Chondrocyte (in vitro differentiated cells): ENCODE measurements at places on chromosomes 13 and 19.
A peak's percentile ranks its signal among the peaks of the same experiment; 100 is the strongest.

GRCh38 chr19:54255105-54255775 is 1.8 kb downstream of the LILRB5 start:
- peak; percentile 82 for DNase-seq

- no peak for DNase-seq
Measured at GRCh38 chr19:19427944-19428343, 22.5 kb downstream of the GATAD2A start.

DNA sequence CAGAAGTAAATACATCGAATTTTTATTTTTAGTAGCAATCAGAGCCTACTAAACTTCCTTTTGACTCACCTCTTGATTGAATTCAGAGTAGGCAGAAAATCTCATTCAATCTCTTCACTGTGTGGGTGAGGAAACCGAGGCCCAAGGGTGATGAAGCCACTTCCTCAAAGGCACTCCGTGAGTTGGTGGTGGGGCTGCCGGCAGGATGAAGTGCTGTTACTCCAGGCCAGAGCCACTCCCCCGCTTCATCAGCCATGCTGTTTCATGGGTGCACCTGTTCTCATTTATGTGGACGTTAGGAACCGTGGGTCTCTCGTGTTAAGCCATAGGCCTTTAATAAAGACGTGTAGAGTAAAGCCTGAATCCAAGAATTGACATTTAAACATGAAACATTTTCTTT is 13.2 kb downstream of the ING1 start:
- DNase-seq = no peak

GRCh38 chr13:74098077-74098476 is 36.1 kb downstream of the KLF12 start:
- DNase-seq = no peak

DNA sequence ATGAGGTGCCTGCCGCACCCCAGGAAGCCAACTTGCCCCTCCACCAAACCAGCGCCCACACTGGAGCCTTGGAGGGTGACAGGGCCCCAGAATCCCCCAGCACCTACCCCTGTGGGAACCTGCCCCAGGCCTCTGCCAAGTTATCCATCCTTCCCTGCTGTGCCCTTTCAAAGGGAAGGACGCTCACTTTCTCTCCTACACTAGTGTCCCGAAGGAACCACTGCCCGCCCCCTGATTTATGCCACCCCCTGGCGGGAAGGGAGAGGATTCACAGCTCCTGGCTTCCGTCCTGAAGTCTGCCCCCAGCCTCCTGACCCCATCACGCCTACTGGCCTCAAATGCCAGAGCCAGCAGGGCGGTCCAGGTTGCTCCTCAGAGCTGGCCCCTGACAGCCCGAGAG is 1.4 kb downstream of the EVI5L start:
- no peak for DNase-seq
